ENCODE measurements at places on chromosomes 7 and 10. TPM values are rescaled to one million over a fixed set of nuclear protein-coding genes. Genes with fewer than 3 reads are reported as not detected.

Gene ARHGAP21
- total RNA-seq, result 62.1 TPM

Gene PDZD8
- 7.8 TPM for total RNA-seq

Gene MACROH2A2
- total RNA-seq, result 8.4 TPM

Gene OPN4
- not detected for total RNA-seq

Gene AGBL3
- 4.2 TPM for total RNA-seq

Gene HPSE2
- under 0.01 TPM for total RNA-seq

Gene JAKMIP3
- total RNA-seq, result under 0.01 TPM

Gene VPS41
- total RNA-seq, result 35.5 TPM

Gene SAMD9L
- total RNA-seq, result 4.2 TPM

Gene VIPR2
- total RNA-seq, result 6.3 TPM

Gene HABP2
- total RNA-seq, result under 0.01 TPM

Gene TMEM176B
- 18.3 TPM for total RNA-seq

Gene PPP3CB
- total RNA-seq, result 113 TPM

Gene PALD1
- total RNA-seq, result 15.7 TPM

Gene VSTM2A
- total RNA-seq, result not detected

Gene STEAP2
- total RNA-seq, result 2.6 TPM

Gene GIMAP5
- 21.4 TPM for total RNA-seq

Gene ZNF804B
- not detected for total RNA-seq

Gene ANKRD30A
- not detected for total RNA-seq

Gene TUBB8
- total RNA-seq, result not detected

Gene MEOX2
- total RNA-seq, result 44.9 TPM

Gene FGFR2
- 11.5 TPM for total RNA-seq

Gene PRKG1
- total RNA-seq, result 44.9 TPM

Gene GJD4
- total RNA-seq, result 2.1 TPM
